ENCODE measurements at places on chromosomes 6 and 20. TPM values are rescaled to one million over a fixed set of nuclear protein-coding genes. Genes with fewer than 3 reads are reported as not detected.

Gene MCUR1
- 12.2 TPM for total RNA-seq

Gene DEFB110
- not detected for total RNA-seq

Gene E2F1
- 7.1 TPM for total RNA-seq

Gene MBOAT1
- 8.7 TPM for total RNA-seq

Gene COX4I2
- not detected for total RNA-seq

Gene CYB5R4
- 9.9 TPM for total RNA-seq
